ENCODE measurements at places on chromosomes 7 and 10.
A peak's percentile ranks its signal among the peaks of the same experiment; 100 is the strongest.

GRCh38 chr7:51256209-51256781 lies 60.3 kb downstream of the COBL start:
- no peak for DNase-seq

DNA sequence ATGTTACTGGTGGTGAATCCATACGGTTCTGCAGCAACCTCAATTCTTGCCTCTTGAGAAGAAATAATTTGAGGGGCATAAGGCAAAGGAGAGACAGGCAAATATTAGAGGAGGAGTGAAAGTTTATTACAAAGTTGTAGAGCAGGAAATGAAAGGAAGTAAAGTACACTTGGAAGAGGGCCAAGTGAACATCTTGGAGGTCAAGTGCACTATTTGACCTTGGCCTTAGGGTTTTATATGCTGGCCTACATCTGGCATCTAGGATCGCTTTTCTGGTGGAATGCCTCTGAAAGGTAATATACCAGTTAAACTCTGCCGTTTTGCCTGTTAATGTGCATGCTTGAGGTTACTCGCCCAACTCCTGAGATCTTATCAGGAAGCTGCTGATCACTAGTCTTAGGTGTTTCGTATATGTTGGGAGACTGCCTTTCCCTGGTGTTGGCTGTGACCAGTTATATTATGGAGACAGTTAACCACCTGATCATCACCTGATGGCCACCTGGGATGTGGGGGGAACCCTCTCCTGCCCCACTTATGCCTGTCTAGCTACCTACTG lies 66.1 kb upstream of the CYP2C18 start:
- DNase-seq: no peak

DNA sequence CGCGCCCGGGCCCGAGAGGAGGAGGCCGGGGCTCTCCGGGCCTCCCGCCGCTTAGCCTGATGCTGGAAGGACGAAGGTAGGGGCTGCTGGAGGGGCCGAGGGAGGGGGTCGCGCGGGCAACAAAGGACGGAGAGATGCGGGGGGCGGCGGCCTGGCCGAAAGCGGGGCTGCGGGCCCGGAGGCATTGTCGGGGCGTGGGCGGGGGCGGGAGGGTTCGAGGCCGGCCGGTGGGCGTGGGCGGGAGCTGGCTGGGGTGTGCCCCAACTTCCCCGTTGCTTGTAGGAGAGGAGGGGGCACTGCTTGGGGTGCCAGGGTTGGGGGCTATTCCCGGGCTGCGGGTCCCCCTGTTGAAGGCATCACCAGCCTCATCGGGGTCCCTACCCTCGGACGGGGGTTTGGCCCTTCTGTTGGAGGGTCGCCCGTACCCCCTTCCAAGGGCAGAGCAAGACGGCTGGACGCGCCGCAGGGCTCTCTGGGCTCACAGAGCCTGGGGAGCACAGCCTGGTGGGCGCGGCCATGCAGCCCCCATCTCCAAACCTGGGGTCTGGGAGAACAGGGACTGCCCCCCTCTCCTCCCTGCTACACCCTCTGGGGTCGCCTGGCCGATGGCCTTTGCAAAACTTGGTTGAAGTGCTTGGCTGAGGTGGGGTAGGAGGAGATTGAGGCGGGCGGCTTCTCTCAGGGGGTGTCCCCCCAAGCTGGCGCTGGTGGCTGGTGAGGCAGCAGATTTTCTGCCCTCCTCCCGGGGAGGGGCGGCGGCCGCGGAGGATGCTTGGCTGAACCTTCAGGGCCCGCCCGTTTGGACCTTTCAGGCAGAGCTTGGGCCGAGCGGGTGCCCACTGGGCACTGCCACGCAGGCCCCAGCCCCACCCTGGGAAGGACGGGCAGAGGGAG lies 699 bp downstream of the CLIP2 start:
- DNase-seq: peak; percentile 36

DNA sequence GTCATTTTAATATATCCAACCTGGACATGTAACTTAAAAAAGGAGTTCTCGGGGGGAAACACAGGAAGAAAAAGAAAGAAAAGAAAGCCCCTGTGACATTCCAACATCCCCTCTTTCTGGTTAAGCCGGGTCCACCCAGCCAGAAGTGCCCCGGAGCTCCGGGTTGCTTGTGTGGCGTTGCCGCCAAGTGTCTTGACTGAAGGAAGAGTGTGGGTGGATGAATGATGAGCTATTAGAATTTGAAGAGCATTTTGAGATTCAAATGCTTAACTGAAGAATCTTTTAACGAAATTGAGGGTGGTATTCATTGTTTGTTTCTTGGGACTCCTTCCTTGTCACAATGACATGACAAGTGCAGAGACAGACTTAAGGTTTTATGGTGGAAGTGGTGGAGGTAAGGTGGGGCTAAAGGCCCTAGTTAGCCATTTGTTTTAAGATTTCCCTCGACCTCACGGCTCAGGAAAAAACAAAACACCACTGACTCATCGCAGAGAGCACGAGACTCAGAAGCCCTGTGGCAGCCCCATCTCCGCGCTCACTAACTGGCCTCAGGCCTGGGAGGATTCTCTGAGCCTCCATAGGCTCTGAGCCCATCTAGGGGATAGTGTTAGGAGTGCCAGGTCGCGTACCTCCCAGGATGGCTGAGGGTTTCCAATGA lies 1.8 kb upstream of the GLI3 start:
- DNase-seq: no peak

- DNase-seq: no peak
Measured at GRCh38 chr7:151873402-151873965, 3.4 kb downstream of the PRKAG2 start.

DNA sequence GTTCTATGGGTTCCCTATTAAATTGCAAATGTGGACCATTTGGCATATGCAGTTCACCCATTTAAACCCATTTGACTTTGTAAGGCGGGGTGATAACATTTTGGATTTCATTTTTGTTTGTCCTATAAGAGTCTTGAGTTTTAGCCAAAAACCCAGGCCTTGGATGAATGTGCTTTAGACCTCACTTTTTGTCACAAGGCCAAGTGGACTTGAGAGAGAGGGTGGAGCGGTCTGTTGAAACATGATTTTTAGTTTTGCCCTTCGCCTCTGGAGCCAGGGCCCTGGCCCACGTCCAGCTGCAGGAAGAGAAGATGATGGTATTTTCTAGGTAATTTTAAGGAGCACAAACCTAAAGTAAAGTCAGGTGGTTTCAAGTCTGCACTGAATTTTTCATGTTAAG lies 260.1 kb downstream of the SLC25A13 start:
- DNase-seq: no peak

DNA sequence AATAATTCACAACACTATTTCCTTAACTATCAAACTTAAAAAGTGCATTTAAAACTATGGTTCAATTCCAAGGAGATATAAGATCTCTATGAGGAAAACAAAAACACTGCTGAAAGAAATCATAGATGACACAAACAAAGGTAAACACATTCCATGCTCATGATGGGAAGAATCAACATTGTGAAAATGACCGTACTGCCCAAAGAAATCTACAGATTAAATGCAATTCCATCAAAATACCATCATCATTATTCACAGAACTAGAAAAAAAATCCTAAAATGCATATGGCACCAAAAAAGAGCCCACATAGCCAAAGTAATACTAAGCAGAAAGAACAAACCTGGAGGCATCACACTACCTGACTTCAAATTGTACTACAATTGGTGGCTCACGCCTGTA lies 159.9 kb upstream of the EEPD1 start:
- DNase-seq: no peak

DNA sequence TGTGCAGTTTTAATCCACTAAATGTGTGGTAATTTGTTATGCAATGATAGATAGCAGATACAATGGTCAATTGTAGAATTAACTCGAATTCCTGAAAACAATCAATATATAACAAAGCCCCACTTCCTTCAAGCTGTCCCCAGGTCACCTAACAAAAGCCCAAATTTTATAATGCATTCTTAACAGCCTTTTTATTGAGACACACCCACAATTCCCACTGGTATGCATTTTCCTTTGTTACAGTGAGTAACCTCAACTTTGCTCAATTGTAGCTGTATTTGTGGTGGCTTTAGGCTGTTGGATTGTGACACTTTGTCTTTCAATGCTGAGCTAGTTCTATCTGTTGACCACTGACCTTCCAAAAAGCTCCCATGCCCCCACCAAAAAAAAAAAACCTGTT lies 279.8 kb upstream of the CACNA2D1 start:
- DNase-seq: no peak

GRCh38 chr7:68964060-68964459 lies 634.2 kb upstream of the AUTS2 start:
- DNase-seq: no peak

DNA sequence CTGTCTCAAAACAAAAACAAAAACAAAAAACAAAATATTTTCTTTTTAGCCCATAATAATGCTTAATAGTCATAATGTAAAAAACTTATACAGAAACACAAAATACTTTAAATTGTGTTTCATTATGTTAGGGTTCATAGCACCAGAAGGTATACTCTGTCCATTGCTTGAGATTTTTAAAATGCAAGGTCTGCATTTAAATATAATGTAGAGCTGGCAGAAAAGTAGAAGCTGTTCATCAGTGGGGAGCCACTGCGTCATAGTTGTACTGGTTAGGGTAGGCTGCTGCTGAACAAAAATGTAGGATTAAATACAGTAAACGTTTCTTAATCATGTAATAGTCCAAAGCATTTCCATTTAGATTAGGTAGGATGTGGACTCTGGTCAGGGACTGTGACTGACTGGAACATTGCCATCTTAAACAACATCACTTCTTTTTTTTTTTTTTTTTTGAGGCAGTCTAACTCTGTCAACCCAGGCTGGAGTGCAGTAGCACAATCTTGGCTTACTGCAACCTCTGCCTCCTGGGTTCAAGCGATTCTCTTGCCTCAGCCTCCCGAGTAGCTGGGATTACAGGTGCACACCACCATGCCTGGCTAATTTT lies 85.2 kb downstream of the ANKIB1 start:
- no peak for DNase-seq

- no peak for DNase-seq
Measured at GRCh38 chr10:123147635-123148413, at the start of gene HMX2. Gene HMX2, plus strand, starts transcription at chr10:123148136. Its CDS starts 243 bp downstream, at chr10:123148379.

GRCh38 chr10:132463333-132464255 lies 66.6 kb downstream of the PWWP2B start:
- no peak for DNase-seq

GRCh38 chr7:65953890-65954450 lies 28.0 kb downstream of the GUSB start:
- DNase-seq: no peak

DNA sequence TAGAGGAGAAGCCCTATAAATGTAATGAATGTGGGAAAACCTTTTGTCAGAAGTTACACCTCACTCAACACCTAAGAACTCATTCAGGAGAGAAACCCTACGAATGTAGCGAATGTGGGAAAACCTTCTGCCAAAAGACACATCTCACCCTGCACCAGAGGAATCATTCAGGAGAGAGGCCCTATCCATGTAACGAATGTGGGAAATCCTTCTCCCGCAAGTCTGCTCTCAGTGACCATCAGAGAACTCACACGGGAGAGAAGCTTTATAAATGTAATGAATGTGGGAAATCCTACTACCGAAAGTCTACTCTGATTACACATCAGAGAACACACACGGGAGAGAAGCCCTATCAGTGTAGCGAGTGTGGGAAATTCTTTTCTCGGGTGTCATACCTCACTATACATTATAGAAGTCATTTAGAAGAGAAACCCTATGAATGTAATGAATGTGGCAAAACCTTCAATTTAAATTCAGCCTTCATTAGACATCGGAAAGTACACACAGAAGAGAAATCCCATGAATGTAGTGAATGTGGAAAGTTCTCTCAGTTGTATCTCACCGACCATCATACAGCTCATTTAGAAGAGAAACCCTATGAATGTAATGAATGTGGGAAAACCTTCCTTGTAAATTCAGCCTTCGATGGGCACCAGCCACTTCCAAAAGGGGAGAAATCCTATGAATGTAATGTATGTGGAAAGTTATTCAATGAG lies 18.9 kb downstream of the RBAK start:
- DNase-seq: no peak

DNA sequence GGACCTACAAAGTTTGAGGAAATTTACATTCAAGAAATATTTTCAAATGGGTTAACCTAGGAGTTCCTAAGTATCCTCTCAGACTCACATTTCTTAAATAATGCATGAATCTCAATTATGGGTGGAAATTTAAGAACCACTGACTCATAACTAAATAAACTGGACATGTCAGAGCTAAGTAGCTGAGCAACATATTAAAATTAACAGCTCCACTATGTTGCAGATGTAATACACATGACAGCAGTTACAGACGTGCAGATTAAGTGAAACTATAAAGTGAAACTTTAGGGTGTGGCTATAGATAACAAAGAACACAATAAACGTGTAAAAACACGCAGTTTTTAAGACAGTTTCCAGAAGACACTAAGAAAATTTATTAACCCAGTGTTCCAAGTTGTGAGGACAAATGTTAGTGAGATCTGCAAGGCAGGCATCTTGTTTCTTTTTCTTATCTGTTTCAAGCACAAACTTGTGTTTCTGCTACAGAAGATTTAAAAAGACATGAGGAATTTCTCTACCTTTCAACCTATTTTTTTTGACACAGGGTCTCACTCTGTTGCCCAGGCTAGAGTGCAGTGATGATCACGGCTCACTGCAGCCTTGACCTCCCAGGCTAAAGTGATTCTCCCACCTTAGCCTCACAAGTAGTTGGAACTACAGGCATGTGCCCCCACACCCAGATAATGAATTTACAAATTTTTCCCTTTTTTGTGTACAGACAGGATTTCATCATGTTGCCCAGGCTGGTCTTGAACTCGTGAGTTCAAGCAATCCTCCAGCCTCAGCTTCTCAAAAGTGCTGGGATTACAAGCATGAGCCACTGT lies 25.3 kb downstream of the DNMBP start:
- no peak for DNase-seq

DNA sequence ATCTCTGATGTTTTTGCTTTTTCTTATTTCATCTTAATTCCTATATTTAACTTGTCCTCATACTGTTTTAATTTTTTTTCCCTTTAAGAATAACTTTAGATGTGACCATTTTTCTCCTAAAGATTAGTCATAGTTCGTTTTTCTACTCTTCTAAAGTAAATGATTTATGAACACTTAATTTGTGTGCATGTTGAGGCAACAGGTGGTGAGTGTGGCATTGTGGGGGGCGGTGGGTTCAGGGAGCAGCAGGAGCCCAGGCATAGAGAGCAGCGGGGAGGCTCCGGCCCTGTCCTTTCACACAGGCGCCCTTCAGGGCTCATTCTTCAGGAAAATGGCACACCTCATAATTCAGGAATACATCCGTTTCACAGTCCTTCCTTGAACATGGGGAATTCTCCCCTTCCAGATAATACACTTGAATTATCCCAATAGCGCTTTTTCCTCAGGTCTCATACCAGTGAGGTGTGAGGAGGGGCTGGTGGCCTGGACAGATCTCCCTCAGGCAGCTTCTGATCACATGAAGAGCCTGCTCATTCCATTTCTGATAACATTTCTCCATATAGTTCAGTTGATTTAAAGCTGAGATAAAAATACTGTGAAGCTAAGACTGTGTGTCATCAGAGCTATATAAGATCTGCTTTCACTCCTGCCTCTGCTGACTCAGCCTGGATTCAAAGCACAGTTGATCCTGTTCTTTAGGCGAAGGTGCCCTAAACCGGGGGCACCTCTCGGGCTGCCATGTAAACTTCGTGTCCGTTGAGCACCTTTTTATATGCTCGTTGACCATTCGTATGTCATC lies 40.2 kb downstream of the CUL1 start:
- no peak for DNase-seq

All from immature natural killer cell (primary cell).